Activated CD4-positive, alpha-beta T cell treated with anti-CD3 and anti-CD28 coated beads, Interleukin-2, amount 50 U/mL, for 24 hours (primary cell): ENCODE measurements at places on chromosomes 4 and X.

DNA sequence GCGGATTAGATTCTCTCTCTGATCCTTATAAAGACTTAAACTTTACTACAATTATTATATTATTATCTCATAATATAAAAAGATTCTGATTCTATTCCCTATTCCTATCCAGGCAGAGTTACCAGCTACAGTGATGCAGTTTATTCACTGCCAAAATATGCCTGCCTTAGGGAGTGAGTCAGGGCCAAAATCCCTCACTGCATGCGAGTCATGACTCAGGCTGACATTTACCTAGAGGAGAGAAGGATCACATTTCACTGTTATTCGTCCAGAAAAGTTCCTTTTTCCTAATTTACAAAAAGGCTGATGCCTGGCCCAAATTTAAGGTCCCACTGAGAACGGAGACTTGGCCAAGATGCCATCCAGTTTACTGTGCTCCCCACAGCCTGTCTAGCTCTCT, 168.5 kb upstream of the LDB2 start:
- DNase-seq, result no peak

DNA sequence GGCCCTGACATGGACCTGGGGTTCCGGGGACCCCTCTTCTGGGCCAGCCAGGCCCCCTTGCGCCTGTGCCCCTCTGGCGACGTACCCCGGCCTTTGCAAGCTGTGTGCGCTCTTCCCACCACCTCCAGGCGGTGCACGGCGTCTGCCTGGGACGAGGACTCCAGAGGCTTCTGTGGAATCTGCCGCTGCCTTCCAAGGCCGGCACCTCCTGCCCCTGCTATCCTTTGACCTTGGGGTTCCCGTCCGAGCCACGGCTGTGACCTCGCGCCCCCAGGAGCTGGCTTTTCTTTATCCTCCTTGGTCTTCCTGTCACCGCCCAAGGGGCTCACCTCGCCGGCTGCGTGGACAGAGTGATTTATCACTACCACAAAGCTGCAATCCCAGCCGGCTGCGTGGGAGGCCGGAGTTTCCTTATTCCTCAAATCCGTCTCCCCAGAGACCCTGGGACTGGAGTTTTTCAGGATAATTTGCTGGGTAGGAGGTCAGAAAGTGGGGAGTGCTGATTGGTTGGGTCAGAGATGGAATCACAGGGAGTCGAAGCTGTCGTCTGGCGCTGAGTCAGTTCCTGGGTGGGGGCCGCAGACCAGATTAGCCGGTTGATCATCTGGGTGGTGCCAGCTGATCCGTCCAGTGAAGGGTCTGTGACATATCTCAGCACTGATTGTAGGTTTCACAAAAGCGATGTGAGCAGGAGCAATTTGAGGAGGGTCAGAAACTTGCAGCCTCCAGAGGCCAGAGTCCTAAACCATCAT, 19.8 kb upstream of the PLCXD1 start:
- DNase-seq, result no peak

GRCh38 chrX:114071412-114071811, 512.5 kb upstream of the HTR2C start:
- no peak for DNase-seq

GRCh38 chr4:184442314-184442635, 32.1 kb downstream of the IRF2 start:
- DNase-seq, result no peak

DNA sequence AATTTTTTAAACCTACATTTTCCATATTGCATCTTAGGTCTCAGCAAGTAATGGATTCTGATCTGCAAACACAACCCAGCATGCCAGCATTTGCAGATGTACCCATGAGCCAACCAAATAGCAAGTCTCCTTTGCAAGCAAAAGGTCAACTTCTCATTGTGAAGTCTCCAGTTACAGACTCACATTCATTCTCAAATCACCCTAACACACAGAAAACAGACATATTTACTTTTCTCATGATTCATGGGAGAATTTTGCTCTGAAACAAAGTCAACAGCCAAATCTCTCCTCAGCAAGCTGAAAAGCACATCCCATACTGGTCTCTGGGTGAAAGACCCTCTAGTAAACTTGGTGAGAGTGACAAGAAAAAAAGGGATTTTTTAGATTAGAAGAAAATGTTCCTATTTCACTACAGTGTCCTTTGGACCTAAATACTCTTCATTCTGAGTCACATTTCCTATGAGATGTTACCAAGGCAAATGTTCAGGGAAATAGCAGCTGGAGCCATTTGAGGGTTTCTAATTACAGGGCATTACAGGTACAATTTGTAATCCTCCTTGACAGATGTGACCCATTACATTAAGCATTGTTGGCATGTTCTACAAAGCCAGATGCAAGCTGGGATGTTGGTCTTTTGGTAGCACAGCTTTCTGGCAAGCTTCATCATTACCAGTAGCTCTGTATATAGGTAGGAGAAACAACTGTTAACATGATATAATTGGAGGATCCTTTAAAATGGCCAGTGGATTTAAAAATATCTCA, 383.3 kb downstream of the SMARCA1 start:
- no peak for DNase-seq

DNA sequence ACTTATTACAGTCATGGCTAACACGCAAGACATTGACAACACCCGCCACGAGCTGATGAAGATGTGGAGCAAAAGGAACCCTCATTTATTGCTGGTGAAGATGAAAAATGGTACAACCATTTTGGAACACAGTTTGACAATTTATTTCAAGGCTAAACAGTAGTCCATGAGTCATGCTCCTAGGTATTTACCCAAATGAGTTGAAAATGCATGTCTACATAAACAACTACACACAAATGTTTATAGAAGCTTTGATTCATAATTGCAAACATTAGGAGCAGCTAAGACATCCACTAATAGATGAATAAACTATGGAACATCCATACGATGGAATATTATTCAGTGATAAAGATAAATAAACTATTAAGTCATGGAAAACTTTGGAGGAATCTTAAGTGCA, 580.1 kb downstream of the RAPGEF2 start:
- DNase-seq, result no peak

DNA sequence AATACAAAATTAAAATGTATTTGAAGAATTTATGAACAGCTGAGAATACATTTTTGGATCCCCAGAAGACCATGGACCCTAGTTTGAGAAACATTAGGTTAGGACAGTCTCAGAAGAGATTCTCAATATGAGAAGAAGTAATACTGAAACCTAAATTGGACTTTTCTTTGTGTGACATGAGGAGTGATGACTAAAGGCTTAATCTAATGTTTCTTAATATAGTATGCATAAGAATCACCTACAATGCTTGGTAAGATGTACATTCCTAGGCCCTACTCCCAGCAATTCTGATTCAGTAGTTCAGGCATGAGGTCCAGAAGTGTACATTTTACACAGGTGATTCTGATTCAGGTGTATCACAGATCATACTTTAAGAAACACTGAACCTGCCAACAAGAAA, 31.6 kb upstream of the HUWE1 start:
- DNase-seq, result no peak

- no peak for DNase-seq
Measured at GRCh38 chr4:153183146-153183545, 21.1 kb upstream of the TRIM2 start.

GRCh38 chr4:165915215-165915614, 42.2 kb downstream of the TLL1 start:
- DNase-seq, result no peak

DNA sequence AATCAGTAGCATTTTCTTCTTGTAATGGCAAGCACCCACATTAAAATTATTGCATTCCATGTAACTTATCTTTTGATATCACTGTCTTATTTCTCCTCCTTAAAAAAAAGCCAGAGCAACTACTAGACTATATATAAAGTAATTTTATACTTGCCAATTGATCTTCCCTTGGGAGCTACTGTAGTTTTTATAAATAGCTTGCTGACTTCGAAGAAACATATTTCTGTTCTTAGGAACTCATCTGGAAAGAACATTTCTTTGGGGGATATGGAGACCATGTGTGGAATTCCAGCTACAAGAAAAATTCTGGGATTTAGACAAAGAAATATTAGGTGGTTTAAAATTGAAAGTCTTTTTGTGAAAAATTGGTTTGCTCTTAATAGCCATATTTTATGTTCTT, 94.9 kb downstream of the BMPR1B start:
- DNase-seq, result no peak

DNA sequence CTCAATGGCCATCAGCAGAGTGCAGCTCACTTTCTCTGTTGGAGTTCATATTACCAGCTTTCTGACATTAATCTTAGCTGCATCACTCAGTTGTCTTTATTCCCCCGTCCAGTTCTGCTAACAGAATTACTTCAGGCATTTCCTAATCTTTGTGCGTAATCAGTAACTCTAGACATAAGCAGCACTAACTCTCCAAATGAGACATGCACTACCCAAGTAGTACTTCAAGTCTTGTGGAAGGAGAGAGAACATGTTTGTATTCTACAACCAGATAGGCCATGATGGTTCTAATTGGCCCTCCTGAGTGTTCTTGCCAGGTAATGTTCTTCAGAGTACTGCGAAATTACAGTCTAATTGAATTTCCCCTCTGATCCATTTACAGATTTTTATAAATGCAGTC, 448.5 kb upstream of the RPS6KA3 start:
- DNase-seq, result no peak

DNA sequence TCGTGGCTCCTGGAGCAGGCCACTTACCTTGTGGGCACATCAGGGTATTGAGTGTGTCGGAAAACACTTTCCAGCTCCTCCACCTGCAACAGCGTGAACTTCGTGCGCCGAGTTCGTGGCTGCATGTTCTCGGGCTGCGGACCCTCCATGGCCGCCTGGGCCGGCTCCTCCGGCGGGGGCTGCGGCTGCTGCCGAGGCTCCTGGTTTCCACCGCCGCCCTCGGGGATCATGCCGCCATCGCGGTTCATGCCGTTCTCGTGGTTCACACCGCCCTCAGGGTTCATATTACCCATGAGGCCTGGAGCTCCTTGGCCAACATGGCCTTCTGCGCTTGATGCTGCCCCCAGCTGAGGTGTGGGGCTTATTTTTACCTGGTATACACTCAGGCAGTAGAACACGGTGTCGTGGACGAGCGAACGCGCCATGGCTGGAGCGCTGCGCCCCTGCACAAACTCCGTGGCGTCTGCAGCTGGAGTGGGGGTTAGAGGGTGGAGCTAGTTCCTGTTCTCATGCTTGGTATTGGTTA, at the start of gene RHOXF1:
TSS of gene RHOXF1 (minus strand) at position 476 of the 526 bp plus-strand sequence. CDS start at position 425, 51 bp downstream.
- DNase-seq, result no peak

- DNase-seq, result no peak
Measured at GRCh38 chr4:128827296-128827695, 17.8 kb downstream of the JADE1 start.

DNA sequence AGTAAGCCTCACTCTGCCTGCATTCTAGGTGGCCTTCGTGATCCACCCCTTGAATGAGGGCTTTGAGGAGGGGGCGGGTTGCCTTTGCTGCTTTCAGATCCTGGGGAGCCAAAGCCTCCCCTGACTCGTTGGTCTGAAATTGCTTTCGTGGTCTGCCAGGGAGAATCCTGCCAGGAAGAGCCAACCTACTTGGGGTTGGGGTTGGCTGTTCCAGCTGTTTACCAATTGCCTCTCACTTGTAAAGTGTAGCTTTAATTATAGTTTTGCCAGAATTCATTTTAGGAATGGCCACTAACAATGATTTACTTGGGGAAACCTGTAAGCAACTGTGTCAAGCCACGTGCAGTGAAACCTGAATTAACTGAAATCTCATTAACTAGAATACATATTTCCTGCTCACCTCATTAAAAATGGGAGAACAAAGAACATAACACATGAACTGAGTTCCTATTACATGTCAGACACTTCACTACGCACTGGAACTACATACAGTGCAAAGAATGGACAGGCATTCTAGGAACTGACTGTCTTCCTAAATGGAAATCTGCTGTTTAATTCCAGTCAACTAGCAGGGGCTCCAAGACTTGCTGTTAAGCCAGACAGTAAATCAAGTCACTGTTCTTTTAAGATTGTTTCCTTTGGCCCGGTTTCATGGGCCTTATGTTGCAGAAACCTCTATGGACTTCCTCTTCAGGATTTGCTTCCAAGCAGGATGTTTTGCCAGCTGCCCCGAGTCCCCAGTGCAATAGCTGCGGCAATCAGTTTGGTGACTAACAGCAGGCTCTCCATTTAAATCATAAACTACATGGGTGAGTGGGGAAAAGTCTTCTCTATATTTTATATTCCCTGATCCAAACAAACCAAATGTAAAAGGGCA, 16.4 kb upstream of the NKRF start:
- no peak for DNase-seq

- no peak for DNase-seq
Measured at GRCh38 chr4:98728871-98729270, 70.5 kb upstream of the TSPAN5 start.

GRCh38 chr4:87055311-87055710, 120.5 kb downstream of the AFF1 start:
- no peak for DNase-seq

DNA sequence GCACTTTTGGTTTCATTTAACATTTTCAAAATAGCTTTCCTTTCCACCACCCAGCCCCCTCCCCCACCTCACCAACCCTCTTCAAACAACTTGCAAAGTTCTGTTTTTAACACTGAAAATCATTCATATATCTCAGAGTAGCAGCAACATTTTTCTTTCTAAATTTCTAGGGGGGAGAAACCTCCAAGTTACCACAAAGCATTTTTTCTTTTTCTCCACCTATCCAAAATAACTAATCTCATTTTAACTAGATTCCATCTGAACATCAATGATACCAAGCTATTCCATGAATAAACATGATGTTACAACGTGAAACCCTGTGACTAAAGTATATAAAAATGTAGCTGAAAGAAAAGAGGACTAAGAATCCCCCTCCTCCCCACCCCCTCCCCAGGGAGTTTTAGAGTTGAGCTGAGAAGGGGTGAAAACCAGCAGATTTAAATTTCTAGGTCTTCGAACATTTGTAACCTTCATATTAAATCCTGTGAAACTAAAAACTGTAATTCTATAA, 5.2 kb downstream of the LDB2 start:
- no peak for DNase-seq

DNA sequence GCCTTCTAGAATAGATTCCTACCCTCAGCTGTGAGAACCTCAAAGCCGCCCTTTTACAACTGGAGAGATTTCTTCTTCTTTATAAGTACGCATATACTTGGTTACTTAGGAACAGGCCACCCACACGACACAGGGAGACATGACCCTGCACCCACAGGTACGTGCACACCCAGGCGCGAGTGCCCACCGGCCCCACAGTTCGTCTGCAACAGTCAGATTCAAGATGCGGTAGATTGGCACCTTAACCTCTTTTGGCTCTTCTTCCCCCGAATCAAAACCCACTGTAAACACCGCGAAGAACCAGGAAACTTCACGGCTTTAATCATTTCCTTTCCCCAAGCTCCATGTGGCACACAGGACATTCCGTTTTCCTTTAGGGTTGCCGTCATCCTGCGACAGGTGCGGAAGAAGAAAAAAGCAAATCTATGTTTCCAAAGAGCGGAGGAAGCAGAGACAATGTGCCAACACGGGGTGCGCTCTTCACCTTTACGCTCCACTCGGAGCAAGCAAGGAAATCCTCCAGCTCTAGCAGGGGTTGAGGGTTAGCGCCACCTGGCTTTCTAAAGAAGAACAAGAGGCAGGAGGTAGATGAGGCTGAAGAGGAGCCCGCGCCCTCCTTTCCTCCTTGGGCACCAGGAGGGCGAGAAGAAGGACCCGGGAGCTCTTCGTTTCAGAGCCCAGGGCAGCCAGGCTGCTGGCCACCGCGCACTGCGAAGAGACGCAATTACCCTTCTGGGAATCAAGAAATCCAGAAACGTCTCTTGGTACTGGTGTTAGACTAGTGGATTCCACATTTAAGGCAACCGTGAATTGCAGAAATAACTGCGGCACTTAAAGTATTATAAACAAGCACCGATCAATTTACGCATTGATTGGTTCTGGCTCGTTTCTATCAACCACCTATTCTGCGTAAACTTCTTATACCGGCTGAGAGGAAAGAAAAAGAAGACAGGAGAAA, 35.7 kb downstream of the HAND2 start:
- DNase-seq, result peak; percentile 45
